Activated T-cell treated with anti-CD3 and anti-CD28 coated beads for 4 hours (primary cell): ENCODE measurements at places on chromosomes 4 and X.

GRCh38 chr4:185640811-185641675 lies 105.7 kb upstream of the PDLIM3 start:
- no peak for DNase-seq

- no peak for DNase-seq
These were observed 35.3 kb downstream of the CCKAR start for GRCh38 chr4:26454961-26455360.

- no peak for DNase-seq
These were observed 43.2 kb downstream of the ZBTB49 start for GRCh38 chr4:4333265-4333706.

DNA sequence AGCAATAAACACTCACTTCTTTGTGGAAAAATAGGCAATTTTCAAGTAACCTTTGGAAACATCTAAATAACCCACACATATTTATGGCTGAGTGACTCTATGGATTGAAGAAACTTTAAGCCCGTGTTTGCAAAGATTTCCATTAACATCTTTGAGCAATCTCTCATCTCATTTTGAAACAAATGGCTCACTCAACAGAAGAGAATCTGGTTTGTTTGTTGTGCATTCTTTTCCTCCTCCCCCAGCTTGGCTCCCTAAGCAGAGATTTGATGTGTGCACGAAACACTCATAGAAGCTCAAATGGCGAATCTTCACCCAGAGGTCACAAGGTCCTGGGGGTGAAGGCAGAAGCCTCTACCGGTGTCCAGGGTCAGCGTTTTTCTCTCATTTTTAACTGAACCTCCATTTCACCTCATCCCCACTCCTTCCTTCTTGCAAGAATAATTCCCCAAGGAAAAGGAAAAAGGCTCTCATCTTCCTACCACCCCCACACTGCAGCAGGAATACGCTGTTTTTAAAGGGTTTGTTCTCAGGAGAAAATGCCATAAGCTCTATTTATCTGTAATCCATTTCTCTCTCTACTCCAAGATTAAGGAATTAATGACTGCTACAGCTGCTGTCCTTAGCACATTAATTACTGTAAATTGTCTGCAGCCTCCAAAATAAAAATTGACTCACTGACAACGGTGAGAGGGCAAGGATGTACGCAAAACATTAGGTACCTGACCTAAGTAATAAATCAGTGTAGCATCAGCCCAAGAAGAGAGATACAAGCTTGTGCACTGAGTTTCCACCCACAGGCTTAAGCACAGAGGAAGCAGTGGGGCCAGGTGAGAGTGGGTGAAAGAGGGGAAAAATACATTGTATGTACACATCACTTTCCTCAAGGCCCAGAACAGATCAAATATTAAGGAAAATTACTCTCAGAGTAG lies 307.6 kb upstream of the NOCT start:
- no peak for DNase-seq

GRCh38 chr4:5705647-5706320 lies 2.6 kb downstream of the EVC2 start:
- no peak for DNase-seq

DNA sequence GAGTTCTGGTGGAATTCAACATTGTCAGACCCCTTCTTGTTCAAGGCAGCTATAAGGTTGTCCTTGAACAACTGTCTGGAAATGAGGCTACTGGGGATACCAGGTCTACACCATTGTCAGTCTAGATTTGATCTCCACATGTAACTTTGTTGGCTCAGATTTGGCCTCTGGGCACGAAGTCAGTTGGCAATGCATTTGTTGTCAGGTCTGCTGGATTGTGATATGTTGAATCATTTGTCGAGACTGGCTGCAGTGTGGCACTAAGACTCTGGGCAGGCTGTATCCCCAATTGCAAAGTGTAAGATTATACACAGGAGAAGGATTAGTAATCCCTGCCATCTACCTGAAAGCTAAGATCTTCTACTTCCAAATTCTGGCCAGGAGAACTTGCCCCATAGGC lies 26.5 kb downstream of the ZNF81 start:
- DNase-seq, result no peak

DNA sequence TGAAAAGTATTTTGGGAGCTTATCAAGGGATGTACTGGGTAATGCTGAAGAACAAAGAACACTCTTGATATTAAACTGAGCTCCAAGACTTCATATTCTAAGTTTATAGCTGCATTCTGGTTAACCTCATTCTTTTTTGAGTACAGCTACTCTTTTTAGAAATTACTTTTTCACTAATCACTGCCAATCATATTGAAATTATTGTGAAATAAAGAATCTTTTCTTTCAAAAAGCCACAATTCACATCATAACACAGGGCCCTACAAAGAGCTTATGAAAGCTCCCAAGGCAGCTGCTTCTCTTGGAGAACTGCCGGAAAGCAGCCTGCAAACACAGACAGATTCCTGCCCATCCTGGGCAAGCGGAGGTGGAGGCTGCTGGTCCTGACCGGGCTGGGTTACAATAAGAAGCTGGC lies 121.4 kb downstream of the RNF150 start:
- no peak for DNase-seq
